Activated naive CD4-positive, alpha-beta T cell treated with anti-CD3 and anti-CD28 coated beads, Interleukin-2, amount 10 ng/mL, durations not matched to agents 7 days and 5 days (primary cell): ENCODE measurements at places on chromosomes 16 and 17.

GRCh38 chr16:10300905-10301304 lies 85.0 kb upstream of the ATF7IP2 start:
- DNase-seq: no peak

GRCh38 chr17:65529040-65529633 lies 32.3 kb downstream of the AXIN2 start:
- no peak for DNase-seq

DNA sequence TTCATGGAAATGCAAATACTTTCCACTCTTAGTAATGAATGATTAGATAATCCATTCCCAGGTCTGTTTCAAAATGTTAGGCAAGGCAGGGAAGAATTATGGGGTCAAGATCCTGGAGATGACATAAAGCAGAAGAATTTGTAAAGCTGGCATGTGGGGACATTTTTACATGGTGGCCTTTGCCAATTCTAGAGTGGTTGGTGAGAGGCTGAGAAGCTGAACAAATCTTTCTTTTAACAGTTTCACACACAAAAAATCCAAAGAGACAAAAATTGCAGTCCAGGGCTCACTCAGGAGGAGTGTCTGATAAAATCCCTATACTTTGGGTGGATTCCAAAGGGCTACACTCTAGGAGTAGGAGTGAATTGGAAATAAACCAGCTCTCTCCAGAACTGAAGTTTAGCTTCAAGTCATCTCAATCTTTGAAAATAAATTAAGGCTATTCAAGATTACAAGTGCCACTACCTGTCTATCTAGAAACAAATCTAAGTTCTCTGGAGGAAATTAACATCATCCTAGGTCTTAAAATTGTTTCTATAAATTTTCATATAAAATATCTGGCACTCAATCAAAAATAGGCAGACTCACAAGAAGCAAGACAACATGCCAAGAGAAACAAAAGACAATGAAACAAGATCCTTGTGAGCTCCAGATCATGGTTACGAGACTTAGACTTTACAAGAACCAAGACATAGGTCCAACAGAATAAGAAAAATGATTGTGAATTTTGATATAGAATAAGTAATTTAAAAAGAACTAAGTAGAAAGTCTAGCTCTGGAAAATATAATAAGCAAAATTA lies 113.0 kb upstream of the AXIN2 start:
- DNase-seq: no peak

DNA sequence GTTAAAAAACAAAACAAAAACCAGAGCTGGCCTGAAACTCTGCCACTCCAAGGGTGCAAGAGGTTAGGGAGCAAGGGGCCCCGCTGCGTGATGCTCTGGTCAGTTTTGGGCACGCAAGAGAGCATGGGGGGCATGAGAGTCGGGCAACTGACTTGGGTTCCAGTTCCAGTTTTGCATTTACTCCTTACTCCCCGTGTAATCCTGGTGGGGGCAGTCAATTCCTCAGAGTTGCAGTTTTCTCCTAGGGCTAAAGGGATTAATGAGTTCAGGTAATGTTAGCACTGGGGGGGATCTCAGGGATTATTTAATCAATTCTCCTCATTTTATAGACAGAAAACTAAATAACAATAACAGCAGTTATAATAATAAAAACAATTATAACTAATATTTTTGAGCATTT lies 72.9 kb upstream of the PMFBP1 start:
- no peak for DNase-seq

- no peak for DNase-seq
Observed at GRCh38 chr17:42038221-42038973, 12.0 kb downstream of the C17orf113 start.

GRCh38 chr16:24499193-24499814 lies 40.1 kb upstream of the RBBP6 start:
- DNase-seq: no peak
